ENCODE measurements at places on chromosomes 5 and 9.

GRCh38 chr9:122244349-122244748 lies 15.6 kb upstream of the LHX6 start:
- DNase-seq = no peak

- DNase-seq = peak; percentile 86
Measured at GRCh38 chr9:133199648-133200321, 9.3 kb downstream of the OBP2B start.

DNA sequence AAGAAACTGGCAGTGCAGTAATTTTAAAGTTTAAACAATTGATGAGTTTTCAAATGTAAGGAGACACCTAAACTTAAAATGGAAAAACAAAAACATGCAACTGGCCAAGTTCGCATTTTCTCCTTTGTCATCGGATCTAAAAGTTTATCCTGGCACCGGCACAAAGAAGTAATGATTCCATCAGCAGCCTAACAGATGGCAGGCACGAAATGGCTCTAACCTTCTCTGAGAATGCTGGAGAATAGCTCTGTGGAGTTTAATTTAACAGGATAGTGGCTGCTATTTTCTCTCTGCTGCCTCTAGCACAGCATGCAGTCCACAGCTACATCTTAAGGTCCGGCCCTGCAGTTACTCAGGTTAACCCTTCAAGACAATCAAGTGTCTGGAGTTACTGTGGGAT lies 82.2 kb downstream of the PRELID2 start:
- peak; percentile 10 for DNase-seq

DNA sequence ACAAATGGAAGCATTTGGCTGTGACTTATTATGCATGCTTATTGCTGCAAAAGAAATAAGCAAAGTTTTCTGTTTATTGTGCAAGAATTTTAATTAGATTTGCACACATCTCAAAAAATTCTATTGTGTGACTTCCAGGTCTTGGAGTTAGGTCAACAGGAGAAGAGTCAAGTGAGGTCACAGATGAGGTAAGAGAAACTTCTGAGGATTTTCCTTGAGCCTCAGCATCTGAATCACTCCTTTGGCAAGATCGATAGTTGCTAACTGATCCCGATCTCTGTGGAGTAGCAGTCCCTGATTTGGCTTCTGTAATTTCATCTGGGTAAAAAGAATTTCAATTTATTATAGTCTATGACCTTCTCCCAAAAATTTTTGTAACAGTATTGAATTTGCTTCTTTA lies 6.9 kb upstream of the TTC33 start:
- no peak for DNase-seq

DNA sequence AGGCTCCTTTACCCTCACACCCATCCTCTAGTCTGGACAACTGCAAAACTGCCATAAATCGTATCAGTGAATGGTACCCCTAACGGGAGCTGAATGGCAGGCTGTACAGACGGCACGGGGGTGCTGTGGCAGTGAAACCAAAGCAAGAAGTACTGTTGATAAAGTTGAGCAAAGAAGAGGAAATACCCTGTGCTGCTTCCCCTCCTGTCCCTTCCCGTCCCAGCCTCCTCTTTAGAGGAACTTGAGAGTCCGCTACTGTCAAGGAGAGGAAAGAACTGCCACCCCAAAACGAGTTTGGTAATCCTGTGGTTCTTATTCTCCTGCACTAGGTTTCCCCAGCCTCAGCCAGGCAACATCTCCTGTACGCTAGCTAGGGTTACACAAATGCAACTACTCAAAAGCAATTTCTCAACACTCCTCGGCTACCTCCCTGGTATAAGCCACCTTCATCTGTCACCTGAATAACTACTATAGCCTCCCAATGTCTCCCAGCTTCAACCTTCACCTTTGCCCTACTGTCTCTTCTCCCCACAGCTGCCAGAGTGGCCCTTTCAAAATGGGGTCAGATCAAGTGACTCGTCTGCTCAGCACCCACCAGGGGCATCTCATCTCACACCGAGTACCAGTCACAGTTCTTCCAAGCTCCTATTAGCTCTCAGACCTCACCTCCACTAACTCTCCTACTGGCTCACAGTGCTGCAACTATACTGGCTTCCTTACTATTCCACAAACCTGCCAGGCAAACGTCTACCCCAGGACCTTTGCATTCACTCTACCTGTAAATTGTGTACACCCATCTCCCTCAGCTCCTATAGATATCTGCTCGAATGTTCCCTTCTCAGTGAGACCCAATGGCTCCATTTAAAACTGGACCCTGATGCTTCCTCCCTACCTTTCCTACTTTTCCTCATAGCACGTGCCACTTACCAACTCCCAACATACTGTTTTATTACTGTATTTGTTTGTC lies 4.1 kb downstream of the GLRX start:
- DNase-seq = no peak

GRCh38 chr9:89350988-89351557 lies 32.8 kb downstream of the SECISBP2 start:
- no peak for DNase-seq
